NCI-H146 (cell line): ENCODE measurements at places on chromosomes 2 and 18.

DNA sequence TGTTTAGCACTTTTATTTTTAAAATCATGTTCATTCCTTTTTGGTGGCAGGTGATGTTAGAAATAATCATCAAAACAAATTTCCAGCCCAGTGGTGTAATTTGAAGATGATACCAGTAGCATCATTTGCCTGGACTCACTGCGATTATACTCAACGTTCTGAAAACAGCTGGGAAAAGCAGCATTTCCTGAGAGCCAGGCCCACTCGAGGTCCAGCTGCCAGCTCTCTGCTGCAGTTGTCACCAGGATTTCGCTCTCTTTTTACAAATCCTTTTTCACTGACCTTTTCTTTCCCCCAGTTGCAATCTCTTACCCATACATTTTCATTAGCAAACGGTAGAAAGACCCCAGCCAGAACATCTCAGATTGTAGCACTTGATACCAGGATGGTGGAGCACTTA is 110.6 kb upstream of the LYPD1 start:
- no peak for DNase-seq

DNA sequence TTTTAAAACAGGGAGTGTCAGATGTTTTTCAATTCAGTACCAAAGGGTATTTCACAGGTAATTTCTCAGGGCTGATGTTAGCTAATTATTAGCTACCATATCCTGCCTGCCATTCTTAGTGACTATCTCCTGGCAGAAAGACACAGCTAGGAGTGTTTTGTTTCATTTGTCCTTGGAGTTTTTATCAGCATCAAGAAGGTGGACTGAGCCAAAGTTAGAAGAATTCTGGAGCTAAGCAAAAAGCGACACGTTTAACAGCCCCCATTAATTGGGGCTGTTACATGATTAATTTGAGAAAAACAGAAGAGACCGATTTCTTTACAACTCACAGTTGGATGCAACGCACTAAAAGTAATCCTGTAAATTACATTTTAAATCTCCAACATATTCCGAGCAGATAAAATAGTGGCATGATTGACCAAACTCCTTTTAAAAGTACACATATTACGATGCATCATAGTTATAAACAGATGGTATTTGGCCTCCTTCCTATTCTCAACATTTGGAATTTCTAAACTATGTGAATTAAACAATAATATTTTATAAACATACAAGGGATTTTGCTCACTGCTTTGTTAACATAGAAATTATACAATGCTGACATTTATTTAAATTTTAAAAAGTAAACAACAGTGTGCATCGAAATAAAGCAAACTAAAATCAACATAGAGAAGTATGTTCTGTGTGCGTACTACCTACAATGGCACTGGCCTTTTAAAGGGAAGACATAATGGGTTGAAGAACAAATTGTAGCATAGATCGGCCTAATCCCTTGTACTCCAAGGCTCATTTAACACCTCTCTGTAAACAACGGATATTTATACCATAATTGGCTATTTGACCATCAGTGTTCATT is 585.1 kb downstream of the ZEB2 start:
- DNase-seq = peak; percentile 68

DNA sequence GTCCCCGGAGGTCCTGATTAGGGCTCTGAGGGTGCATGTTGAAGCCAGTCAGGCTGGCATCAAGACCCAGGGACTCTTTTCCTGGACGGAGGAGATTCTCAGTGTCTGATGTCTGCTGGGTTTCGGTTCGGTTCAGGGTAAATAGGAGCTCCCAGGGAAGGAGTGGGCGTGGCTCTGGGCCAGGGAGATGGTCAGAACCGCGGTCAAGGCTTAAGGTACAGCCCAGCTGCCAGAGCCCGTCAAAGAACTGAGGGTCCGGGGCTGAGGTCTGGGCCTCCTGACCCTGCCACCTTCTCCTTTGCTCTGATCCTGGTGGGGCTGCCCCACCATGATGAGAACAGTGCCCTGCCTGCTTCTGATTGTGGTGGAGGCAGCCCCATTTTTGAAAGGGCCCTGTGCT is 39.8 kb downstream of the LPIN1 start:
- no peak for DNase-seq

DNA sequence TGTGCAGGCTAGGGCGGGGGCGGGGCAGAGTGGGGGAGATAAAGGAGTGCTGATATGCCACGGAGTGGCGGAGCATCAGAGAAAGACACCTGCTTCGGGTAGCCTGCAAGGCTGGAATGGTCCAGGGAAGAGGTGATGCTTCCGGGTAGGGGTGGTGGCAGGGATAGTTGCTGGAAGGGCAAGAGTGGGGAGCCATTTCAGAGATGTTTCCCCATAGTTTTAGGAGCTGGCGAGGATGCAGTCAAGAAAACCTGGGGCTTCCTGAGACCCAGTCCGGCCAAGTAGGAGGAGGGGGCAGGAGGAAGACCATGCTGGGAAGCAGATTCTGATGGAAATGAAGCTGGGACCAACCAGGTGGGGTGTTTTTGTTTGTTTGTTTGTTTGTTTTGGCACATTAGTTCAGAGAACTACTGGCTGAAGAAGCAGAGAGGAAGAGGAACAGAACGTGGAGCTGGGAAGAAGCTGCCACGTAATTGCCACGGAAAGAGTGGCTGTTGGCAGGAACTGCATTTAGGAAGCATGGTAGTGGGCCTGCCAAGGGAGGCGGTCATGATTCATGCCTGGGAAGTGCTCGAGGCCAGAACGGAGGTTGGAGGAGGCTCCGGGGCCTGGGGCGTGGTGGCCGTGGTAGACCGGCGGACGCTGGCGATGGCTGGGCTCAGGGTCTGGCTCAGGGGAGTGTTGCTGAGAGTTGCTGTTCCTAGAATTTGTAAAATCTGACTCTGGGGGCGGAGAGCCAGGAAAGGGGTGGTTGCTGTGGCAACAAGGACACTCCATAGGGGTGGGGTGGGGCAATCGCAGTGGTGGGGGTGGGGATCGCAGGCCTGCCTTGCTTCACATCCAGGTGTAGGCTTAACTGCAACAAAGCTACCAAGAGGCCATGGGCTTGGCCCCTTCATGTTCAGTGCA is 8.6 kb upstream of the INPP5D start:
- no peak for DNase-seq

GRCh38 chr2:10242998-10243925 is 59.4 kb upstream of the HPCAL1 start:
- DNase-seq = no peak

GRCh38 chr2:133498662-133499585 is 69.3 kb downstream of the NCKAP5 start:
- no peak for DNase-seq

- DNase-seq = peak; percentile 60
Measured at GRCh38 chr2:27715318-27716210, 51.9 kb downstream of the SLC4A1AP start.

- no peak for DNase-seq
Measured at GRCh38 chr2:12261986-12262680, 454.6 kb upstream of the TRIB2 start.

GRCh38 chr2:104868505-104868866 is 14.6 kb downstream of the POU3F3 start:
- no peak for DNase-seq

DNA sequence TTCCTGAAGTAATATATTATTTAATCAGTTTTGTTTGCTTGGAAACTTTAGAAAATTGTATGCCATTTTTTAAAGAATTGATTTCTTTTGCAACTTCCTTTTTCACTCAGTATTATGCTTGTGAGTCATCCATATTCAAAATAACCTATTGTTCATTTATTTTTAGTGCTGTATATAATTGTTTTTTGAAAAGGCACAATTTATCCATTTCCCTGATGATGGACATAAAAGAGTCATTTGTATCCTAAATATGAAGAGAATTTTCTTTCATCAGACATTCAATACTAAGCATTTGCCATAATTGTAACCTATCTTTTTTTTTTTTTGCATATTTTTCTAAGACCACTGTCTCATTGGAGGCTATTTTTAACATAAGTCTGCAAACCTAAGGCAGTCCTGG is 134.1 kb upstream of the SERPINE2 start:
- no peak for DNase-seq
